Melanocyte of skin (primary cell): ENCODE measurements at places on chromosomes 11 and 22. TPM values are rescaled to one million over a fixed set of nuclear protein-coding genes. Genes with fewer than 3 reads are reported as not detected.

The BEST1 gene
- total RNA-seq = 45.8 and 60.9 TPM in 2 replicates

The BTG4 gene
- total RNA-seq = not detected in 2 replicates

The FXYD2 gene
- total RNA-seq = not detected in 2 replicates

The HORMAD2 gene
- not detected in 2 replicates for total RNA-seq

The CSNK1E gene
- total RNA-seq = 173 and 195 TPM in 2 replicates

The F2 gene
- not detected in 2 replicates for total RNA-seq

The CDC42EP2 gene
- 0.34 and 0.73 TPM in 2 replicates for total RNA-seq

The OR52H1 gene
- total RNA-seq = not detected in 2 replicates

The SCGB1D2 gene
- total RNA-seq = not detected in 2 replicates

The FAM111A gene
- 96.3 and 104 TPM in 2 replicates for total RNA-seq

The MS4A4E gene
- not detected in 2 replicates for total RNA-seq

The HMOX1 gene
- 35.2 and 54.3 TPM in 2 replicates for total RNA-seq
